CD4-positive, alpha-beta T cell treated with Interleukin-21 for 1 hour (primary cell): ENCODE measurements at places on chromosomes 2 and 18.
A peak's percentile ranks its signal among the peaks of the same experiment; 100 is the strongest.

GRCh38 chr2:72524071-72524470 lies 301.8 kb downstream of the EXOC6B start:
- DNase-seq: no peak

DNA sequence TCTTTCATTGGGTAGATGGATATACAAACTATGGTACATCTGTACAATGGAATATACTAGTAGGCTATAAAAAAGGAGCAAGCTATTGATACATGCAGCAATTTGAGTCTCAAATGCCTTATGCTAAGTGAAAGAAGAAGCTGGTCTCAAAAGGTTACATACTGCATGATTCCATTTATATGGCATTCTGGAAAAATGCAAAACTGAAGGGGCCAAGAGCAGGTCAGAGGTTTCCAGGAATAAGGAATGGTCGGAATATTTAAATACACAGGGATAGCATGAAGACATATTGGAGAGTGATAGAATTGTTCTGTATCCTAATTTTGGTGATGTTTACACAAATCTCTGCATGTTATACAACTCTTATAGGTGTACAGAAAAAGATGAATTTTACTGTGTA lies 85.8 kb downstream of the BABAM2 start:
- no peak for DNase-seq

GRCh38 chr2:189175869-189176433 lies 3.6 kb downstream of the COL5A2 start:
- DNase-seq: no peak

- DNase-seq: no peak
Observed at GRCh38 chr2:3633982-3634595, 23.9 kb upstream of the ALLC start.

DNA sequence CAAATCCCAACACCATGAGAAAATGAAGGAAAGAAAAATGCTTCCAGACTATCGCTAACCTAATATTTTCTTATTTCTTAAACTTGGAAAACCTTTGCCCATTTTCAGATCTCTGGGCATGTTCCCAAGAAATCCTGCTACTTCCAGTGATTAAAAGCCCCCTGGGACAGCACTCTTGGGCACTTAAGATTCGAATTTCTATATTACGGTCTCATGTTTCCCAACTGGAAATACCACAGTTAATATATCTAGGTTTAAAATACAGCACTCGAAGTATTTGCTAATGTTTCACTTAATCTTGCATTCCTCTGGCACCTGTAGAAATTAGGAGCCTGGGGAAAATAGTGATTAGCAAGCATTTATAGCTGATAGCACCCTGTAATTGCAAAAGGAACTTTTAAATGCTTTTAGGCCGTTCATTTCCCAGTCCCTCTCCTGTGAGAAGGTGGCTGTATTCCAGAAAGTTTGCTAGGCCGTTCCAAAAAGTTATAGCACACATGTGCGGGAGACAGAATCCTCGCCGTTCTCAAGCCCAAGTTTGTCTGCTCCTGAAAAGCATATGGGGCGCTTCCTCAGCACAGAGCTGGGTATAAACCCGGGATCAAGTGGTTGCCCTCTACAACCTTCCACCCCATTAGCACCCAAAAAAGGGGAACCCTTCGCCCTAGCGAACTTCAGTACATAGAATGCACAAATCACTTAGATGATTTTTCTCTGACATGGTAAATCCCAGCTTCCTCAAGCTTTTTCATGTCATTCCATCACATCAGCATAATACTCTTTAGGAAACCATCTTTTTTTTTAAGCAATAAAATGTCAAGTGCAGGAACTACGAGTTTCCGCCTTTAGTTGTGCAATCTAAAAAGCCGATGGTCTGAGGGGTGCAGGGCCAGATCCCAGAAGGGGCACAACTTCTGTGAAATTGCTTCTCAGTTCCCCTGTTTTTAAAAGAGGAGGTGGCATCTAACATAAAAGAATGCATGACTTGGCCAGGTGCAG lies 60.6 kb downstream of the DIPK1C start:
- DNase-seq: no peak

DNA sequence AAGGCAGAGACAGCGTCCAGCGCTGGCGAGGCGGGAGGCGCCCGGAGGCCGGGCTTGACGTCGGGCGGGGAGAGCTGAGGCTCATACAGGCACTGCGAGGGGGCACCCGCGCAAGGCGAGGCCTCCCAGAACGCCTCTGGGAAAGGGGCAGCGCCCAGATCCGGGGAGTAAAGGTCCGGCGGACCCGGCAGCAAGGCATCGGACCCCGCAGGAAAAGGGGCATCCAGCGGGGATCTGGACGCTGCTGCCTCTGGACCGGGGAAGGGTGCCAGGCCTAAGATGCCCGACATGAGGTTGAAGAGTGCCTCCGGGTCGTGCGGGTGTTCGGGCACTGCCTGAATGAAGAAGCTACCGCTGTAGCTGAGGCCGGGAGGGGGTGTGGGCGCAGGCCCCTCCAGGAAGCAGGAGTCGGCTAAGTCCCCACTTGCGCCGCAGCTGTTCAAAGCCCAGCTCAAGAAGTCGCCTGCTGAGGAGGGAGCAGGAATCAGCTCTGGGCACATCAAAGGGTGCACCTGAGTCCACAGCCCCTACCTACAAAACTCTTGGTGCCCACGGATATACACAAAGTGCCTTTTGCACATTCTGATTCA lies 937 bp downstream of the EGR4 start:
- peak; percentile 6 for DNase-seq

- DNase-seq: no peak
Observed at GRCh38 chr2:111663471-111664274, 220.3 kb downstream of the ANAPC1 start.
